Mesendoderm (in vitro differentiated cells): ENCODE measurements at places on chromosomes 13 and 19.

GRCh38 chr13:25217023-25217885, 45.2 kb upstream of the AMER2 start:
- DNase-seq, result peak; percentile 51

DNA sequence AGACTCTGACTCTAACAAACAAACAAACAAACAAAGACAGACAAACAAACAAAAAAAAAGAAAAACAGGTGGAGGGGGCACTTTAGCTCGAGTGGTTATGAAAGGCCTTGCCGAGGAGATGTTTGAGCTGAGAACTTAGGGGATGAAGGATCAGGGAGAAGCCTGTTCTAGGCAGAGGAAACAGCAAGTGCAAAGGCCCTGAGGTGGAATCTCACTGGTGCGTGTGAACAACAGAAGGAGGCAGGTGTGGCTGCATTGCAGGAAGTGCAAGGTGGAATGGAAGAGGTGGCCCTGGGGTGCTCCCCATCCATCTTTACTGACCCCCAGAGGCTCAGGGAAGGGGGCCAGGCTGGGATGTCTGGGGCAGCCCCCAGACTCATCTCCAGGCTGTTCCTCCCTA, 41.9 kb downstream of the CYP4F22 start:
- DNase-seq, result no peak

GRCh38 chr19:3370214-3370720, 3.9 kb downstream of the NFIC start:
- no peak for DNase-seq

GRCh38 chr13:42048342-42048683, at the start of gene DGKH:
Gene DGKH, plus strand, starts transcription at chr13:42048648. Its CDS starts 126 bp downstream, at chr13:42048774.
- no peak for DNase-seq

DNA sequence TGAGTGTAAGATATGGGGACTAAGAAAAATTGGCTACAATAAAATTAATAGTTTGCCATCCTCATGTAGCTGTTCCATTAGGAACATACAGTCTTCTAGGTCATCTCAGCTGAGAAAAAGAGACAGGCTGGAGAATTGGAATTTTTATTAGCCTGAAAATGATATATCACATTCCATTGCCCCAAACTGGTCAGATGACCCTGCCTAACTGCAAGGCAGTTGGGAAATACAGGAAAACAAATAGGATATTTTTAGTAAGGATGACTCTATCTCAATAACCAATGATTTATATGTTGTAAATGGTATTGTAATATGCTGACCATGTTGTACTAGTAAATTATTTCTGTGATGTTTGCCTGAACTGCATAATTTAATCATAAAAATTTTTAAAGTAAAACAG, 673.8 kb downstream of the PCDH9 start:
- no peak for DNase-seq

DNA sequence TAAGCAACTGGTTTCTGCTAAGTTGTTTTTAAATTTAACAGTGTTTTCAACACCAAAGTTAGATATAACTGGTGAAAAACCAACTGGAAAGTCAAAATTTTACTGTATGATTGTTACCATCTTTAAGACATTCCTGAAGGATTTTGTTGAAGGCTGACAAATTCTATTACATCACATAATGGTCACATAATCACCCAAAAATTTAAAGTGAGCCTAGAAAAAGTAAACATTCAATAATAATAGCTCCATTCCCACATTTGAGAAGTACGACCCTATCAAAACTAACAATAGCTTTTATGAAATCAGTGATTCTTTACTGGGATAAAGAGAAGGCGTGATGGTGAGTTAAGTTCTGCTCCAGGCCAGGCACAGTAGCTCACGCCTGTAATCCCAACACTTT, 51.6 kb downstream of the USP12 start:
- DNase-seq, result no peak

DNA sequence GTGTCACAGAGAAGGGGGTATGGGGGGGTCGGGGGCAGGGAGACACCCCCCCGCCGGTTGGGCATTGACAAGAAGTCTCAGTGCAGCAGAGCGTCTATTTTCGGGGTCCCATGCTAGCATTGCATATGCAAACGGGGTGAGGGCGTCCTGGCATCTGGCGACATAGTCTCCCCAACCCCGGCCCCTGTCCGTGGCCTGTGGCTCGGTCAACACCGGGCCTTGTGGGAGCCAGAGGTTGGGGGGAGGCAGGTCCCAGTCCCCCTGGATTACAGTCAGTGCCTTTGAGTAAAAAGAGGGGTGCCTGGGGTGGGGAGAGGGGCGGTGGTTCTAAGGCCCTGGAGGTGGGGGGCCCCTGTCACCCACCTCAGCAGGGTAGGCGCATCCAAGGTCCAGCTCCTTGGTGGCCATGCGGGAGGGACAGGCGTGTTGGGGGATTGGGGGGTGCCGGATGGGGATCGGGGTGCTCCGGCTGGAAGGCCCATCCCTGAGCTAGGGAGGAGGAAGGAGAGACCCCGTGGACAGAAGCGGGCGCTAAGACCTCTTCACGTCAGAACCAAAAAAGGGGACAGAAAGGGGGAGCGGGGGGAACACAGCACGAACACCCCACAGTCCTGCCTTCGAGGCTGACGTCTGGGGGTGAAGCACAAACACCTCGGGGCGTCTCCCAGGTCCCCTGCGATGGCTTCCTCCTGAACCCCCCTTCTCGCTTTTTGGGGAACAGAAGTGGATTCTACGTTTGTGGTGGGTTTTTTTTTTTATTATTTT, 20.9 kb downstream of the ZBTB7A start:
- DNase-seq, result no peak

GRCh38 chr19:18675779-18676178, 7.7 kb upstream of the CRTC1 start:
- peak; percentile 43 for DNase-seq

DNA sequence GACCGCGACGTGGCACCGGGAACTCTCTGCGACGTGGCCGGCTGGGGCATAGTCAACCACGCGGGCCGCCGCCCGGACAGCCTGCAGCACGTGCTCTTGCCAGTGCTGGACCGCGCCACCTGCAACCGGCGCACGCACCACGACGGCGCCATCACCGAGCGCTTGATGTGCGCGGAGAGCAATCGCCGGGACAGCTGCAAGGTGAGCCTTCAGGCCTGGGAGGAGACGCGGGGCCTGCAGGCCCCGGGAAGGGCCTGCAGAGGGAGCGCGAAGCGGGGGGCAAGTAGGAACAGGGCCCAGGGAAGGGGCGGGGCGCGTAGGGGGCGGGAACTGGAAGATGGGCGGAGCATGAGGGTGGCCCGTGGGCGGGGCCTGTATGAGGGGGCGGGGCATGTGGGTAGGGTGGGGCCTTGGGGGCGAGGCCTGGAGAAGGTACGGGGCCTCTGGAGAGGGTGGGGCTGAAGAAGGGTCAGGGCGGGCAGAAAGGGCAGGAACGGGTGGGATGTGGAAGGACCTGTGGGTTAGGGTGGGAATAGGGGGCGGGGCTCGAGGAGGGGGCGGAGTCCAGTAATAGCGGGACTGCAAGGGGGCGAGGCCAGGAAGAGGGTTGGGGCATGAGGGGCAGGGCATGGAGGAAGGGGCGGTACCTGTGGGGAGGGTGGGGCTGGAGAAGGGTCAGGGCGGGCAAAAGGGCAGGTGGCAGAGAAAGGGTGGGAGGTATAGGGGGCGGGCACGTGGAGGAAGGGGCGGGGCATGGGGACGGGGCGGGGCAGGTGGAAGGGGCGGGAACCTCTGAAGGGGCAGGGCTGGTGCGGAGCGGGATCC, 2.5 kb downstream of the CFD start:
- peak; percentile 89 for DNase-seq
